Stimulated activated CD8-positive, alpha-beta memory T cell treated with anti-CD3 and anti-CD28 coated beads, Interleukin-2, amount 100 ng/mL, for 1 hour (primary cell): ENCODE measurements at places on chromosomes 5 and 9.
A peak's percentile ranks its signal among the peaks of the same experiment; 100 is the strongest.

DNA sequence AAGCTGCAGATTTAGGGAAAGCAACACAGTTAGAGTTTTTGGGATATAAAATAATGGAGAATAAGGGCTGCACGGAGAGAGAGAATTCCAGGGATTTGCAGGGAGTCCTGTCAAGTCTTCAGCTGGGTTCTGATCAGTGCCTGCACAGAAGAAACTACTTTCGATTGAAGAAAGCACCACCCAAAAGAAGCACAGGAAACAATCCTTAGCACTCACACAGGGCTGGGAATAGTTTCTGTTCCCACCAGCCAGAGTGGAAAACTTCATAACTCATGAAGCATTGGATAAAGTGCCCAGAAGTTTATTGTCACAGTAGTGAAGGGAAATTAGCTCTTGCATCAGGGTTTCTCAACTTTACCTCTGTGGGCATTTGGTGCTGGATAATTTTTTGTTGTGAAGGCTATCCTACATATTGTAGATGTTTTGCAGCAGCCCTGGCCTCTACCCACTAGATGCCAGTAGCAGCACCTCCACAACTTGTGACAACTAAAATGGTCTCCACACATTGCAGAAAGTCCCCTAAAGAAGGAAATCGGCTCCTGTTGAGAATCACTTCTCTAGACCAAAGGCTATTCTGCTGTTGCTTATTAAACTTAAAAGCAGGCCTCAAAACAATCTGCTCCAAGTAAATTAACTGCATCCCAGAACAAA is 71.0 kb upstream of the FAM120A start:
- DNase-seq, result no peak

DNA sequence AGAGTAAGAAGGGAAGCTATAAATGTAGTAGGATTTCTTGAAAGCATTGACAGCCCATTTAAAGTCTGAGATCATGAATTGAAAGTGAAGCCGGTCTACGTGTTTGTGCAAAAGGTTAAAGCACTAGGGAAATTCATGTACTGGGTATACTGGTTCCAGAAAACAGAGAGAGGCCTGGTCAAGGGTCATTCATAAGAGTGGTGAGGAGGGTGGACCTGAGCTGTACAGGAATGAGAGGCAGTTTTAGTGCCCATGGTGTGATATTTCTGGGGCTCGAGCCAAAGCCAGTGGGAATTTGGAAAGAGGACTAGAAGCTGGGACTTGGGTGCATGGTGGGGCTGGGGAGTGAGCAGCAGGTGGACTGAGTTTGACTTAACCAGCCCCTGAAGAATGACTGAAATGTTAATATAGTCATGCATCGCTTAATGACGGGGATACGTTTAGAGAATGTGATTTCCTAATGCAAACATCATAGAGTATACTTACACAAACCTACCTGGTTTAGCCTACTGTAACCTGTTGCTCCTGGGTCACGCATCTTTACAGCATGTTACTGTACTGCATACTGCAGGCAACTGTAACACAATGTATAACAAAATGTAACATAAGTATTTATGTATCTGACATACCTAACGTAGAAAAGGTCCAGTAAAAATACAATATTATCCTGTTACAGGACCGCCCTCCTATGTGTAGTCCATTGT is 173.0 kb downstream of the MAST4 start:
- DNase-seq, result no peak

- DNase-seq, result no peak
Observed at GRCh38 chr5:98514215-98514614, 259.2 kb upstream of the RGMB start.

- DNase-seq, result no peak
Observed at GRCh38 chr5:171246231-171246630, 62.8 kb upstream of the TLX3 start.

DNA sequence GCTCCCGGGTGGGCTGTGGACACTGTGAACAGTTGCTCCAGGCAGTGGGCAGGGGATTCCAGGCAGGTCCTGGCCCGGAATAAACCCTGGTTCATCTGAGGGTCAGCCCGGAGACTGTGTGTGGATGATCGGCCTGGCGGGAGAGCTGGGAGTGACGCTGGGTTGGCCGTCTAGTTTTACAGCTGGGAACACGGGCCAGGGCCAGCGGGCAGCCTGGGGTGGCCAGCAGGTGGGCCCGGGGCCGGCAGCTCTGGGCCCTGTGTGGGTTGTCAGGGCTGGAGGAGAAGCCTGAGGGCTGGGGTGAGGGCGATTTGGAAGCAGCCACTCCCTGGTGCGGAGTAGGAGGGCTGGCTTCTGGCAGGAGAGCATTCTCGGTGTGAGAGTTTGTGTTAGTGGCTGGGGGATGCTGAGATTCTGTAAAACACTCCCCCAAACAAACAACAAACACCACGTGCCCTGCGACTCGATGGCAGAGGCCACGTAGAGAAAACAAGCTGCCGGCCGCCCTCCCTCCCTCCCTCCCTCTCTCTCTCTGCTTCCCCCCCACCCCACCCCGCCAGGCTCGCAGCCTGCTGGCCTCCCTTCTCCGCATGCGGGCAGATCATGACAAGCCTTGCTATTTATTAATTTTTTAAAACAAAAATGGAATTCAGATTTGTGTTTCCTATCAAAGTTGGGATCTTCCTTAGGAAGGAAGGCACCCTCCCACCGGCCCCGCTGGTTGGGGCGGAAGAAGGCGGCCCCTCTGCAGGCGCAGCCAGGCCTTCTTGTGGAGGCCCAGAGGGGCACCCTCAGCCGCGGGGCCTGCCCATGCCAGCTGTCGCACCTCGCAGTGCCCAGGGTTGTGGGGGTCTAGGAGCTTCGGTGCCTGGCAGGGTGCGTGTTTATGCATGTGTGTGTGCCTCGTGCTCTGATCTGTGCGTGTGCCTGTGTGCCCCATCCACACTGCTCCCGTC is 49.5 kb downstream of the RXRA start:
- DNase-seq, result no peak

- DNase-seq, result no peak
Observed at GRCh38 chr9:106707738-106708474, 155.1 kb upstream of the ZNF462 start.

GRCh38 chr9:106478727-106479126 is 384.2 kb upstream of the ZNF462 start:
- DNase-seq, result no peak

- peak; percentile 8 for DNase-seq
Observed at GRCh38 chr9:35035851-35036701, 36.3 kb downstream of the VCP start.

- no peak for DNase-seq
Observed at GRCh38 chr5:178337334-178337741, 104.7 kb upstream of the PHYKPL start.

GRCh38 chr9:121532881-121533280 is 33.2 kb upstream of the GGTA1 start:
- no peak for DNase-seq

DNA sequence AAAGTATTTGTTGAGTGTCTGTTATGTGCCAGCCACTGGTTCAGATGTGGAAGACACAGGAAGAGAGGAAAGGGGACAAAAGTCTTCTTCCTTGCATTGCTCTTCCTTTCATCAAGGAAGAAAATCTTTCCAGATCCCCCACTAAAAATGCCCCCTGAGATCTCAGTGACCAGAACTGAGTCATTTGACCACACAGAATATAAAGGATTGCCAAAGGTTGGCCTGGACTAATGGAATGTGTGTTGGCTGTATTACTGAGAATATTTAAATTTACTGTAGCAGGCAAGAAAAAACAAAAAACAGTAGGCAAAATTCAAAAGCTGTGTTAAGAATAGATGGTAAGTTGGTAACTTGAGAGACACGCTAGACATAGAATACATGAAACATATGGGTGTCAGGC is 10.0 kb upstream of the SEPTIN8 start:
- DNase-seq, result no peak

DNA sequence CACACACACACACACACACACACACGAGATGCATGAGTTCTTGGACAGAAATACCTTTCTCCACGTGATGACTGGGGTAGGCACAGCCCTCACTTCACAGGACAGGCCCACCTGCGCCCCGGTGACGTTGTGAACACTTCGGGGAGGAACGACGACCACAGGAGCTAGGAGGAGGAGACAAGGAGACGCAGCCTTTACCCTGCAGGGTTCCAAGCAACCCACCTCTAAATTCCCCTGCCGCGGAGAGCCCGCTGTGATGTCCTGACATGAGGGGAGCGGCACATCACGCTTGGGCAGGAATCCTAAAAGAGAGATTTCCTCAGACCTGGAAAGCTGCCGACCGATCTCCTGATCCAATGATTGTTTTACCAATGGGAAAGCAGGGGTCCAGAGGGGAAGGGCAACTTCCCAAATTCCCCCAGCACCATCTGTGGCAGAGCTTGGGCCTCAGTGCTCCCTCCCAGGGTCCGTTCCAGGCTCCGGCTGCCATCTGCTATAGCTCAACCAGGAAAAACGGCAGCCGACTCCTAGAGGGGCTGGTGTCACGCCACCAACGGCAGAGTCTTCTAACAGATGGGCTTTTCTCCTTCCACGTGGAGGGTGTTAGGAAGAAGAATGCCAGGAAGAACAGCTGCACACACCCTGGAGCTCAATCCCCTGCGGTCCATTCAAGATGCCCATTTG is 10.1 kb downstream of the IGFBPL1 start:
- no peak for DNase-seq

- no peak for DNase-seq
Observed at GRCh38 chr9:110758201-110758600, 89.6 kb downstream of the MUSK start.

DNA sequence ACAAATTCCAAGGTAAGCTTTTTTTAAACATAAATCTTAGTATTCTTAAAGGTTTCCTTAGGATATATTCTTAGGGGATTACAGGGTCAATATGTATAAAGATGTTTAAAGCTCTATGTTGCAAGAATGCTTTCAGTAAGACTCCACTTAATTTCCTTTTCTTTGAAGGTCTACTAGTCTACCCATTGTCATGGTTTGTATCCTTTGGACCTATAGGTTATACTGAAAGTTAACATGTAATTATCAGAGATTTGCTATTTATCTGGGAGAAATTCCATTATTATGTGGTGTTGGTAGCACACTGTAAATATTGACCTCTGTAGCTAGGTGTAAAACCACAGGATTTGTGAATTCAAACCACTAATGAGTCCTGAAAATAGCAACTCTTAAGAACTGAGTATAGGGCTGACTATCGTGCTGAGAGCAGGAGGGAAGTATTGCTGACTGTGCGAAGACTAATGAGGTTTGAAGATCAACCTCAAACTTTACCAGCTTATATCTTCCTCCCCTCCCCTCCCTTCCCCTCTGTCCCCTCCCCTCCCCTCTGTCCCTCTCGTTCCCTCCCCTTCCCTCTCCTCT is 85.6 kb downstream of the GADD45G start:
- DNase-seq, result no peak

DNA sequence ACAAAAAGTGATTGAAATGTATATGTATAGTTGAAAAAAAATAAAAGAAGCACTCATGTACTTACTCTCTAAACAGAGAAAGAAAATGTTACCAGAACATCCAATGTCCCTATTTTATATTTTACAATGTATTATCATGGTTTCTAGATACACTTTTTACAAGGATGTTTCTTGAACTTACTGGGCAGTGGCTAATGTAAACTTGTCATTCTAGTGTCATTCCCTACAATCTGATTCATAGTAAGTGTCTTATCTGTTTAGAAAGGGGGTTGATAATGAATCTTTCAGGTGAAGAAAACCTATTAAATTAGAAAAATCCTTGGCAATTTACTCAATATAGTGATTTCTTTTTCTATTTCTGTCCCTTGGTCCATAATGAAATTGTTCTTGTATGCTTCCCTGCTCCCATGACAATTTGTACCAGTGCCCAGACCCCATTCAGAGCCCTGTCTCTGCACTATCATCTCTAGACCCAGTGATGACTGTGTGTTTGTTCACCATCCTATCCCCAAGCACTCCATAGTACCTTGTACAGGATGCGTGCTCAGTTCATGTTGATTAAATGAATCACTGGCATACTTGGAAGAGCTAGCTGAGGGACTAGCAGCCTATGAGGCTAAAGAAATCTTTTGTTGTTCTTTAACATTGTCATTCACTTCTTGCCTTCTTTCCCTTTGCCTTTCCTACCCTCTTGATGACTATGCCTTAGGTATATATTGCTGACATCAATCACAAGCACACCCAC is 101.2 kb downstream of the HMHB1 start:
- DNase-seq, result no peak

DNA sequence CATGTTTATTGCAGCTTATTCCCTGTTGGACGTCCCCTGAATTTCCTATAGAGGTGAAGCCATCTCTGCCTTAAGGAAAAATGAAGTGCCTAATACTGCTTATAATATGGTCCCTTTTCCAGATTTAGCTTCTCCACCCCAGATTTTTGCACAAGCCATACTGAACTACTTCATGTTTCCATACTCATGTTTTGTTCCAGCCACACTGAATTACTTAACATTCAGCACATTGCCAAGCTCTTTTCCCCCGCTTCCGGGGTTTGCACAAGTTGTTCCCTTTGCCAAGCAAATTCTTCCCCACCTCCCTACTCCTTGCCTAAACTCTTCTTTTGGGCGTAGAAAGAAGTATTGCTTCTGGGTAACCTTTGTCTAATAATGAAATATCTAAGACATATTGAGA is 1.7 kb upstream of the CNTRL start:
- no peak for DNase-seq

DNA sequence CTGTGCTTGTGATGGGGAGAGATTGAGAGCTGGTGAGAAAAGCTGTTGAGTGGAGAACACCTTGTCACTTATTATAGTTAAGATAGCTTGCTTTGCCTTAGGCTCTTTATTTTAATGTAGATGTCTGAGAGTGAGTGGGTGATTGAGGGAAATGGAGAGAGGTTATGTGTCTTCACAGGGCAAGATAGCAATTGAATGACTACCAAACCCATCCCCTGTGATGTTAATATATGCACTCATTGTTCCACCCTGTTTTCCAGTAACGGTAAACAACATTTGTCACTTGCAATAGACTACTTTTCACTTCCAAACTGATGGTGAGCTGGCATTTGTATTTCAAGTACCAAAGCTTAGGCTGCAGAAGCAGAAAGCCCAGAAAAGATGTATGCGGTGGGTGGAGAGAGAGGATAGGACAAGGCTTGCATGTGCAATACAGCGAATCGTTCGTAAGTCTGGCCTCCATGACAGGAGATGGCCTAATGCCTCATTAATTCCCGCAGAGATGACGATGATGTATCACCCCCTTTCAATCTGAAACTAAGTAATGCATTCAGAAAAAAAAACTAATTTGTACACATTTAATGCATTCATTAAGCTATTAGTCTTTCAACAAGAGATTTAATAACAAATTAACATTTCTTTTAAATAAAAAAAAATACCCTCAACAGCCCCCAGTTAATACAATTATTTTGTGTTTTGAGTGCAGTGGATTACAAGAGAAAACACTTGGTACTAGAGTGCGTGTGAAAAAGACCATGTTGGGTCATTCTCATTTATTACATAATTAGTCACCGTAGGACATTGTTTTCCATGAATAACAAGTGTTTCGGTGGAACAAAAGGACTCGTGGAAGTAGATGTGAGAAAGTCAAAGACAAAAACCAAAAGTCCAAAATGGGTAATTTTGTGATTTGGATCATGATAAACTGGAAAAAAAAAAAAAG is 699.0 kb downstream of the BRINP1 start:
- no peak for DNase-seq

GRCh38 chr5:118439831-118440230 is 548.5 kb downstream of the DTWD2 start:
- no peak for DNase-seq
